Neuronal stem cell (in vitro differentiated cells): ENCODE measurements at places on chromosomes 11 and 22.
A peak's percentile ranks its signal among the peaks of the same experiment; 100 is the strongest.

DNA sequence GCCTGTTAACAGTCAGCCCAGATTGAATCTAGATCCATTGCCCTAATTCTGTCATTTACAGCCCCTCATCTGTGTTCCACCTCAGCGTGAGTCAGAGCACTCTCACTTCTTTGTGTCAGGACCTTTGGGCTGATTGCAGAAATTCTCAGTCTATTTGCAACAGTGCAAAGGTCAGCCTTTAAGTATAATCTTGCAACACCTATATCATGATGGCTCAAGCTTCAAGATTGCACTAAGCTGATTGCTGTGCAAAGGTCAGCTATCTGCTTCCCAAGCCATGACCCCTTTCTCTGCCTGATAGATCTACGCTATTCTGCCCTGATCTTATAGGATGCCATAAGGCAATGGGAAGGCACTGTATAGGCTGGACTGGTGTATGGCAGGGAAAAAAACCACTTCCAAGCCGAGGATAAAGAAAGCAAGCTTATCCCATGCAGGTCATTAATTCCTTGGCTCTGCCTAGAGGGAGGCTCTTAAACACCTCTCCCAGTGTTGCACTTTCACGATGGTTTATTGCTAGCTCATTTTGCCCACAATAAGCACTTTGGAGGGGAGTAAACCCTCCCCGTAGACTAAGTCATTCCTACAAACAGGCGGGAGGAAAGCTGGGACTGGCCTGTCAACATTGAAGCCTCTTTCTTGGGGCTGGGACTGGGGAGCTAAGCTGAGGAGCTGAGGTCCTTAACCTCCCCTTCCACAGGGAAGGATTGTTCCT lies 100.6 kb downstream of the RRAS2 start:
- no peak for DNase-seq

- no peak for DNase-seq
These were observed 816.3 kb downstream of the BRD1 start for GRCh38 chr22:49011379-49011768.

- no peak for DNase-seq
These were observed 46.4 kb downstream of the MCM5 start for GRCh38 chr22:35446365-35446764.

- no peak for DNase-seq
These were observed 119.6 kb upstream of the BLID start for GRCh38 chr11:122235615-122236014.

DNA sequence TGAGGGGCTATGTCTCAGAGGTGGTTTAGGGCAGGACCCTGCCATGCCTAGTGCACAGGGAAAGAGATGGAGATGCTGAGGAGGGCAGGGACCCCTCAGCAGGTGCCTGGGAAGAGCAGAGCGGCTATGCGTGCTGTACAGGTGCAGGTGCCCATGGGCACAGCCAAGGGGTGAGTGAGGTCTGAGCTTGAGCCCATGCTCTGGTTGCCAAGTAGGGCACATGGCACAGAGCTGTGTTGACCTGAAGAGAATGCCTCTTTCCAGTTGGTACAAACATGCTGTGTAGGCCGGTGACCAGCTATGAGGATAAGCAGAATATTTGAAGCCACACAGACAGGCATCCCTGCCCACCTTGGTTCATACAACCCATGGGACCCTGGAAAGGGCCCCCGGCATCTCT lies 65.8 kb upstream of the NECTIN1 start:
- no peak for DNase-seq

DNA sequence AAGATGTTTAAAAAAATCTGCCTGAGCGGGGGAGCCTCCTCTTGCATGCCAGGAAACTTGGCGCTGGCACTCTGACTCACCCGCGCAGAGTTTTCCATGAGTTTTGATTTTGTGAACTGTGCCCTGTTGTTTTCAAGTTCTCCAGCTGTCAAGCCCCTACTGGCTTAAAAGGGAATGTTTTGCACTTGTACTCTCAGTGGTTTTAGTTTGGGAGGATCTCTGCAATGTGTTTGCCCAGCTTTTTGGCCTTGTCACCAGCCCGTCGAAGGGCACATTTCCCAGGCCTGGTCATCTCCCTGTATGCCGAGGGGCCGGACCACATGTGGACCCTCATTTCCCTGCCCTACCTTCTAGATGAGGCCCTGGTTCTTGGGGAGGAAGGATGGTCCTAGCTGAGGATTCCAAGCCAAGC lies 12.2 kb downstream of the MRGPRF start:
- no peak for DNase-seq

DNA sequence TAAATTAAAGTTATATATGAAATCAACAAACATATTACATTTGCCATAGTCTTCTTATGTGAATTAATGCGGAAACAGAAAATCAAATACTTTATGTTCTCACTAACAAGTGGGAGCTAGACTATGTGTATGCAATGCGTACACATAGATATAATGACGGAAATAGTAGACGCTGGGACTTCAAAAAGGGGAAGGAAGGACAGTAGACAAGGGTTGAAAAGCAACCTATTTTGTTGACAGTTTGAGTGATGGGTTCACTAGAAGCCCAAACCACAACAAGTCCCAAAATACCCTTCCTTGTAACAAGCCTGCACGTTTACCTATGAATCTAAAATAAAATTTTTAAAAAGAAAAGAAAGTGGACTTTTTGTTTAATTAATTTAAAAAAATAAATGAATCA lies 430.8 kb upstream of the CNTN5 start:
- no peak for DNase-seq

DNA sequence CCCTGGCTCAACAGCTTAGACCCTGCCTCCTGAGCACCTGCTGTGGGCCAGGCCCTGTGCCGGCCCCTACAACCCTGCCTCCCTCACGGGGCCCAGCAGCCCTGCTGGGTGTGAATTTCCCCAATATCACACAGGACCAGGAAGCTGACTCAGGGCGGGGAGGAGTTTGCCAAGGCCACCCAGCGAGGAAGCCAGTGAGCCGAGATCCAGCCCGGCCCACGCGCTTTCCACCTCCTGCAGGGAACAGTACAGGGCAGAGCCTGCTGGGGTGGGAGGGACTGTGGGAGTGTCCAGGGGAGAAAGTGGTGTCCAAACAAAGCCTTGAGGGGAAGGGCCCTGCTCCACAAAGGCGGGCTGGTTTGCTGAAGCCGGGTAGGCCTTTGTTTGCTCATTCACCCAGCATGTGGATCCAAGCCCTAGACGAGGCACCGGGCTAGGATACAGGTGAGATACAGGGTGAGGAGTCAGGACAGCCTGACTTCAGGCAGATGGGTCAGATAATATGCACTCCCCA lies 26.8 kb downstream of the RPL3 start:
- peak; percentile 45 for DNase-seq

DNA sequence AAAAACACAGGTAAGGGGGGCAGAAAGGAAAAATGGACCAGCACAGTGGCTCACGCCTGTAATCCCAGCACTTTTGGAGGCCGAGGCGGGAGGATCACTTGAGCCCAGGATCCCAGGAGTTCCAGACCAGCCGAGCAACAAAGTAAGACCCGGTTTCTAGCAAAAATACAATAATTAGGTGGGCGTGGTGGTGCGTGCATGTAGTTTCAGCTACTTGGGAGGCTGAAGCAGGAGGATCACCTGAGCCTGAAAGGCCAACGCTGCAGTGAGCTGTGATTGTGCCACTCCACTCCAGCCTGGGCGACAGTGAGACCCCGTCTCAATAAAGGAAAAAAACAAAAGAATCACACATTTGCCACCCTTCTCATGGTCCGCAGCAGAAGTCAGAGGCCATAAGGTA lies 519.4 kb downstream of the BRD1 start:
- no peak for DNase-seq

GRCh38 chr22:49037701-49038245 lies 789.9 kb downstream of the BRD1 start:
- DNase-seq, result no peak

DNA sequence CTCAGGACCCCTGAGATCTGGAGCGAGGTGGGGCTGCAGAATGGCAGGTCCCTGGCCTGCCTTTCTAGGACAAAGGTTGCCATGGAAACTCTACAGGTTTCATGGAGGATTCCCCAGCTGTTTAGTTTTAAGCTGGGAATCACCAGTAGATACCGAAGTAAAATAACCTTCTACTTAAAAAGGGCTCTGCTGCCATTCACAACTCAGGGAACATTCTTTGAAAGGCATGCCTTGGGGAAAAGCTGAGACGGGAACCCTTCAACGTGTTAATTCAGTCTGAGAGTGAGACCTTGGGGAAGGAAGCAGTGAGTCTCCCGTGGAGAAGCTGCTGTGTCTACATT lies 493.3 kb downstream of the BRD1 start:
- no peak for DNase-seq
